ENCODE measurements at places on chromosomes 4 and X.

DNA sequence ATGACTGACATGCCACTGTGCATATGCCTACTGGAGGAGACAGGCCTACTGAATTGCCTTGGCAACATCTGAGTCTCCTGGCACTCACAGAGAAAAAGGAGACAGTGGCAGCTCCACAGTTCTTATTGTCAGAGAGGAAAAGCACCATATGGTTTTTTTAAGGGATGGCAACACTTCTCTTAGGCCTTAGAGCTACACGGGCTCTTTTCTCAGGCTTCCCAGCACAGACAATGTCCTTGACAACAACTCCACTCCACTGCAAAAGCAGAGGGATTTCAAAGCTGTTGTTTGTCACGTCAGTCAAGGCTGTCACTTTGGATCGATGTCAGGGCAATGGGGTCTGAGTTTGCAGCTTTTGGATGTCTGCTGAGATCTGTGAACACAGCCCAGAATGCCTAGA, 4.7 kb upstream of the CLCN4 start:
- DNase-seq, result no peak

- no peak for DNase-seq
Measured at GRCh38 chrX:134732152-134732551, 73.9 kb upstream of the PLAC1 start.

DNA sequence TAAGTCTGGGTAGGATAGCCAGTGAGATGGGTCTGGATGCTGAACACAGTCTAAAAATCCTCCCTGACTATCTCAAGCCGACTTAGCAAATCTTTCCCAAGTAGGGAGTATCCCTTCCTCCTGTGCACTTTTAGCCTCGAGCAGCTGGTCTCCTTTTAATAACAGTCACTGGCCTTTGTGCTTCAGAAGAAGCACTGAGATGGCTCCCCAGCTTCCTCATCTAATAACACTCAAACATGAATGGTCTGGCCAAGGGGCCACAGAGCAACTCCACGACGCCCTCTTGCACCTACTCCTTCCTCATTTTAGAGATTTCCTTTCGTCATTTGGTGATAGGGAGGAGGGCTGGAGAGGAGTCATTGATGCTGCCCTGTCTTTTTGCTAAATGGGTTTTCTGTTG, 78.8 kb upstream of the TMEM150C start:
- no peak for DNase-seq

DNA sequence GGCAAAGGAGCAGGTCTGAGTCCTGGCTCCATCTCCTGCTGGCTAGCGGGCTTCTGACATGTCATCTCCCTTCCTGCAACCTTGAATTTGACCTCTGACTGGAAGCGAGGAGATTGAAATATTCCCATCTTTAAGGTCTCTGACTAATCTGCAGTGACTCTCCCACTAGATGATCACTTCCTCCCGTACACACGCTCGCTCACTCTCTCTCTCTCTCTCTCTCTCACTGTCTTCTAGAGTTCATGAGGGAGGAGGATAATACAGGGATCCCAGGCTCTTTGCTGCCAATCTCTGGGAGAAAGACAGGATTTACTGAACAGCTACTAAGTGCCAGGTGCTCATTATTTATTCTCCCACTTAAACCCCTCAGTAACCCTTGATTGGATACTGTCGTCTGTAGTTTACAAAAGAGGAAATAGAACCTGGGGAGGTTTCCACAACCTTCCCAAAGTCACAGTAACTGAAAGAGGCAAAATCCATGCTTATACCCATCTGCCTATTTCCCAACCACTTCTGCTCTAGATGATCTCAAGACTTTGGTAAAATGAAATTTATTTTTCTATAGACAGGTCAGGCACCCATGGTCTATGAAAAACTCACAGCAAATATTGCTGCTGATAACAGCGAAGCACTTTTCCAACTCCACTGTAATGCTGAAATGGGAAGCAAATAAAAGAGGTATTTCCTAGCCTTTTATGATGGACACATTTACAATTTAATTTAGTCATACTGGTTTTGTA, 193.5 kb upstream of the C1QTNF7 start:
- no peak for DNase-seq

DNA sequence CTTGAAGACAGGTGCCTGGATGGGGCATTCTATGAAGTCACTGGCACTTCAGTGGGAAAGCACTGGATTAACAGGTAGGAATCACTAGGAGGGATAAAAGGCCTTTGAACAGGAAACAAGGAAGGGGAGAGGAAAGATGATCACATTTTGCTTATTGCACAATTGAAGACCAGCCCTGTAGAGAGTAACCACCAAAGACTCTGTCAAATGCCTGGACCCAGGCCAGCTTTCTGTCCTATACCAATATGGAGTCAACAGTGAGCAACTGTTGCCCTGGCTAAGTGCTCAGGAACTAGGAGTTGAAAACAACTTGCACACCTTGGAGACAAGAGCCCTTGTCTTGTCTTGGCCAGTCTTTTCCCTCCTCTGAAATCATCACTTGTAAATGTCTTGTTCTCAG, 14.1 kb upstream of the RTL3 start:
- DNase-seq, result no peak

GRCh38 chr4:26311633-26312032, 9.2 kb upstream of the RBPJ start:
- no peak for DNase-seq

DNA sequence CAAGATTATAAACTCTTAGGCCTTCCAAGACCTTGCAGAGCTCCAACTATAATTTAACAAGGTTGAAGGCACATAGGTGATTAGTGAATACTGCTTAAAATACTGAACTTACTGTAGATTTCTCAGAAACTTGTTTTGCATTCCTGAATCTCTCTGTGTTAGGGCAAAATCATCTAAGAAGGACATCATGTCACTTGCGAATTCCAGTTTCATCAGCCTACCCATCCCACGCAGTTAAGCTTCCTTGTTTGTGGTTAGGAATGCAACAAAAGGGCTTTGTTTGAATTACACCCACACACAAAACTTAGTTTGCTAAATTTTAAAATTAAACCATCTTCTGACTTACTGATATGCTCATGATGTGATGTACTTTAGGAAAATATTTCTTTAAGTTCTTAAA, 174.0 kb downstream of the SOWAHB start:
- no peak for DNase-seq

- no peak for DNase-seq
Measured at GRCh38 chrX:153873282-153874084, 12.5 kb downstream of the L1CAM start.

DNA sequence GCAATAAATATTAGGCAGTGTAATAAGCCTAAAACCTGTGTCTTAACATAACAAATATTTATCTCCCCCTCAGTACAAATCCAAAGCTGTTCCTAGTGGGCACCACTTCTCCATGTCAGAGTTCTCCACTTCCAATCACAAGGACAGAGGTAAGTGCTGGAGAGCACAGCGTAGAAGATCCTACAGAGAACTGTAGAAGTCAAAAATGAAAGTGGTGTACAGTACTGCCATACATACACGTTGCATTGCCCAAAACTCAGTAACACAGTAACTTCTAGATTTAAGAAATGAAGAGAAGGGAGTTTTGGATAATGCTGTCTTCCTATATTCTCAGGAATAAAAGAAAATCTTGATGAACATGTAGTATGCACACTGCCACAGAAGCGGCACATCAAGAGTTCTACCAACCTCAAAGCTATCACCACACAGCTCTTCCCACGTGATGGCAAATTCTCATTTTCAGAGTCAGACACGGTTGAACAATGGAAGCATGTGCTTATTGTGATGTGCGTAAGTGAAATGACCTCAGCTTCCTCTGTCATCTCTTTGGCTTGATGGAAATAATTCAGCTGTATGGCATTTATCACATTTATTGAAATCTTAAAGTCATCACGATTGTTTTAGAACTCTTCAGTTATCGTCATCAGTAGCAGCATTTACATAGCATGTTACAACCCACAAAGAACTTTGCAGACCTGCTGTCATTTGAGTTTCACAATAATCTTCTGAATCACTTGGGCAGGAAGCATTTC, 27.1 kb upstream of the SPANXN4 start:
- DNase-seq, result no peak

DNA sequence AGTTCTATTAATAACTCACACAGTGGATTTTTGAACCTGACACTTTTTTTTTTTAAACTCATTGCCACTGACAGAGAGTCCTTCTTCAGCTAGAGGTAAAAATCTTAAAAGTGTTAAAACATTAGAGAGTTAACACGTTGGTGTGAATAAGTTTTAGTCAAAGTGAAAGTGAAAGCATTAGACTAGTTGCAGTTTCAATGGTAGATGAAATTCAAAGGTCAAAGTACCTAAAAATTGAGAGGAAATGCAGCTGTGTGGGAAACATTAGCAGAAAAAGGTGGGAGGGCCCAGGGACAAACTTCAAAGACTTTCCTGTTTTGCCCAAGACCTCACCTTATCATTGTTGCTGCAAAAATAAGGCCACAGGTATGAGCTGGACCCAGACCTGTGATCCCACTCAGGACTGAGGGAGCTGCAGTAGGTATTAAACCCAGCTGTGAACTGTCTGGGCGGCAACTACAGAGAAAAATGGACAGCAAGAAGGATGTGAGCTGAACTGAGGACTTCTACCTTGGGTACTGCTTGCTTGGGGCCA, 17.6 kb upstream of the GABRA4 start:
- DNase-seq, result no peak

DNA sequence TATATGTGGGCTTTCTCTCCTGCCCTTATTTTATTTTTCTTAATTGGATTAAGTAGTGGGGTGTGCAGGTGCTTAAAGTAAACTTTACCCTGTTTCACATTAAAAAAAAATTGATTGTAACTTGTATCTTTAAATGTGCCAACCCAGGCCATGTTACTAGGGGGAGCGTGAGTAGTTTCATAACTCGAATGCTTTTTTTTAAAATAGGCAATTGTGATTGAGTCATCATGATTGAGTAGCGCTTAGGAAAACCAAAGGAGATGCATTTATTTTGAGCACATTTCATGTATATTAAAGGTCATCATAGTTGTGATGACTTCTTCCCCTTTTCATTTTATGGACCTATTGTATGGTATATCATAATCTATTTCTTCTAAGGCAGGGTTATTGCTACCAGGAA, 32.2 kb downstream of the GPAT3 start:
- no peak for DNase-seq

GRCh38 chrX:7083468-7084396, 63.8 kb upstream of the STS start:
- DNase-seq, result peak; percentile 55

GRCh38 chr4:55124322-55125076, 896 bp downstream of the KDR start:
- DNase-seq, result no peak

GRCh38 chrX:29911673-29912072, 303.7 kb upstream of the MAGEB2 start:
- DNase-seq, result no peak

All from activated CD8-positive, alpha-beta memory T cell treated with anti-CD3 and anti-CD28 coated beads, Interleukin-2, amount 50 U/mL, for 4 hours (primary cell).